Femur (tissue), 1 donor: ENCODE measurements at places on chromosomes 3 and 15.
A peak's percentile ranks its signal among the peaks of the same experiment; 100 is the strongest.

- no peak for DNase-seq
Measured at GRCh38 chr15:59222906-59223550, 16.4 kb downstream of the LDHAL6B start.

- peak; percentile 10 for DNase-seq
Measured at GRCh38 chr3:126111126-126111551, 27.2 kb upstream of the SLC41A3 start.

DNA sequence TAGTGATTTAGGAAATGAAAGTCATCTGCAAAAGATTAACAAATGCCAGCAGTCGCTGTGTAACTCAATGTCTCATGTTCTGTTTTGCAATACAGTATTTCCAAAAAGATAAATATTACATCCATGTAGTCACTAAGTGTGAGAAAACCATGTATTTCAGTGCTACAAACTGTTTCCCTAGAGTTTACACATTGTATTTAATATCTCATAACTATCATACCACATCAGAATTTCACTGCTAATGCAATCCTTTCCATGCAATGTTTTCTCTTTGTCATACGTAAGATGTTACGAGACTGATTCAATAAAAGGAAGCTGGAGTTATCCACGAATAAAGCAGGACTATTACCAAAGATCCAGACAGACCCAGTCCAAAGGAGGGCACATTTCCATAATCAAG is 269.4 kb downstream of the GBE1 start:
- DNase-seq, result no peak

DNA sequence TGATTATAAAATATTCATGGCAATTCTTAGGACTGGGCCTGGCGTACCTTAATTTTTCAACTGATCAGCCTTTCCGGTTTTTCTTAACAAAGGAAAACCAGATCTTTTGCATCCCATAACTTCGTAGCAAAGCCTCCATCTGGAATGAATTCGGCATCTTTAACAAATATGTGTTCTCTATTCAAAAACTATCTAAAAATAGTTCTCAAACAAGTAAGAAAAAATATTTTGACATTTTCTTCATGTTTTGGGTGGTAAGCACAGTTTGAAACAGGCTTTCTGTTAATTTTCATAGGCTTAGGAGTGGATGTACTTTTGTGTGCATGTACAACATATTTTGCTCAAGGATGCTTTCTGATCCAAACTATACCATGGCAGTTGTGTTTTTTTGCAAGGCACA is 55.1 kb downstream of the RBMS3 start:
- DNase-seq, result no peak

- DNase-seq, result peak; percentile 64
Measured at GRCh38 chr3:171860830-171861535, 17.8 kb downstream of the TMEM212 start.

DNA sequence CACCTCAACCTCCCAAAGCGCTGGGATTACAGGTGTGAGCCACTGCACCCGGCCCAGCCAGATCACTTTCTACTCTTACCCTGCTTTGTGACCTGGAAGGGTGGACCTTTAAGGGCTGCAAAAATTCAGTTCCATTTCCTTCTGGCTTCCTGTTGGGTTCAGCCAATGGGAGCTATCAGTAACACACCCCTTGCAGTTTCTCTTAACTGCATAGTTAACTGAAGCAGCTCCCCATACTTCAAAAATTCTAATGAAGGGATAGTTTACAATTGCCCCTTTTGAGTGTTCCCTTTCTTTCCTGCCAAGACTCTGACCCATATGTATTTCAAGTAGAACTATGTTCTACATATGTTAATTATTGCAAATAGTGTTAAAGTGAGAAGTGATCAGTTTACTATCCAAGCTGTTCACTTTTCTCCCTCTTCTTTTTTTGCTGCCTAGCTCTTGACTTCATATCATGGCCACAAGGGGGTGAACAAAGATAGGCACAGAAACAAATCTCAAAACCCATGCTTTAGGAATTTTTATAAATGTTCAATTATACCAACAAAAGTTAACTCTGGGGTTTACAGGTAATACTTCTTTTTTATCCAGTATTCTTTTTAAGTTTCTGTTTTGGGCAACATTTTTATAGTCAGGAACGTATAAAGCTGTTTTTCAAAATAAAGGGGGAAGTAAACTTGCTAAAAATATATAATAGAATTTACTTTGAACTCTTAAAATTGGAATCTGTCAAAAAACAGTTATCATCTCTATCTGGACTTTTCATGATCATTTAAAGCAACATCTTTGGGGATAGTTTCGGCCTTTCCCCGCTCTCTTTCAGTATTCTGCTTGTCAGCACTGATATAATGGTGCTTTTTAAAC is 8.1 kb downstream of the PGBD4 start:
- DNase-seq, result no peak

DNA sequence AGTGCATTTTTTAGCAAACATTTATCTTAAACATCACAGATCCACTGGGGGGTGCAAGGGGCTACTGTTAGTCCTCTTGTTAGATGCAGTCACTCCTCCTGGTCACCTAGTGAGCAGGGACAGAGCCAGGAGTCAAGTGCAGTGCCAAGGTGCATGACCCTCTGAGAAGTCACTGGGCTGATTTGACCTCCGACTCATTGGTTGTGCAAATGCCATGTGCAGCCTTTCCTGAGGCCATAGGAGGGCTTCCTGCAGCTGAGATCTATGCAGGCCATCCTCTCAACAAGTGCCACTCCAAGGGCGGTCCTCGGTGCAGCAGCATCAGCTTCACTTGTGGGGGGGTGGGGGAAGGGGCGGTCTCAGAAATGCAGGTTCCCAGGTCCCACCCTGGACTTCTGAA is 60.2 kb downstream of the GPD1L start:
- no peak for DNase-seq

- DNase-seq, result no peak
Measured at GRCh38 chr3:192940129-192940528, 22.5 kb upstream of the MB21D2 start.

DNA sequence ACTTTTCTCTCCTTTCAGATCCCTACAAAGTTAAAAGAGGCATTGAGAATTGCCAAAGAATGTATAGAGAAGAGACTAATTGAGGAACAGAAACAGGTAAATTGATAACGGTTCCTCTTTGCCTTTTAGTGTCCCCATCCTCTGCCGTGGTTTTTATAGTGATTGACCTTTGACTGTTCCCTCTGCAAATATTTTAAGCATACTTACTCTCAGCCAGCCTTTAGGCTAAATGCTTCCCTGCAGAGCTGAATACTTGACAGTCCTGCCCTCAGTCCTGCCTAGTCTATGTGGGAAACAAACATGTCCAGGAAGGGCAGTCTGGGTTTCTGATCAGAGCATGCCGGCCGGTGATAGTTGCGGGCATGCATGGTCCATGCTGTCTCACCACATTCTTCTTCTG is 24.7 kb downstream of the PDHB start:
- no peak for DNase-seq

- DNase-seq, result peak; percentile 8
Measured at GRCh38 chr15:80431635-80432344, 27.6 kb downstream of the ARNT2 start.

GRCh38 chr3:89702404-89702803 is 595.0 kb downstream of the EPHA3 start:
- DNase-seq, result no peak

- peak; percentile 27 for DNase-seq
Measured at GRCh38 chr3:189363590-189364255, 192.0 kb downstream of the TPRG1 start.

DNA sequence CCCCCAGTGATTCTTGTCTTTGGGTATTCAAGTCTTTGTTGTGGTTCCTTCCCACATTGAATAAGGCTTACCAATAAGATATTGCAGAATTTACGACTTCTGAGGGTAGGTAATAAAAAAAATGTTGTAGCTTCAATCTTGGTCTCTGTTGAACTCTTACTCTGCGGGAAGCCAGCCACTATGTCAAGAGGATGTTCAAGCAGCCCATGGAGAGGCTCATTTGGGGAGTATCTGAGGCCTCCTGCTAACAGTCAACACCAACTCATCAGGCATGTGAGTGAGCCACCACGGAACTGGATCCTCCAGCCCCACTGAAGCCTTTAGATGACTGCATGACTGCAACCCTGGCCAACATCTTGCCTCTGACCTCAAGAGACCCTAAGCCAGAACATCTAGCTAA is 3.2 kb upstream of the TBC1D23 start:
- DNase-seq, result no peak

DNA sequence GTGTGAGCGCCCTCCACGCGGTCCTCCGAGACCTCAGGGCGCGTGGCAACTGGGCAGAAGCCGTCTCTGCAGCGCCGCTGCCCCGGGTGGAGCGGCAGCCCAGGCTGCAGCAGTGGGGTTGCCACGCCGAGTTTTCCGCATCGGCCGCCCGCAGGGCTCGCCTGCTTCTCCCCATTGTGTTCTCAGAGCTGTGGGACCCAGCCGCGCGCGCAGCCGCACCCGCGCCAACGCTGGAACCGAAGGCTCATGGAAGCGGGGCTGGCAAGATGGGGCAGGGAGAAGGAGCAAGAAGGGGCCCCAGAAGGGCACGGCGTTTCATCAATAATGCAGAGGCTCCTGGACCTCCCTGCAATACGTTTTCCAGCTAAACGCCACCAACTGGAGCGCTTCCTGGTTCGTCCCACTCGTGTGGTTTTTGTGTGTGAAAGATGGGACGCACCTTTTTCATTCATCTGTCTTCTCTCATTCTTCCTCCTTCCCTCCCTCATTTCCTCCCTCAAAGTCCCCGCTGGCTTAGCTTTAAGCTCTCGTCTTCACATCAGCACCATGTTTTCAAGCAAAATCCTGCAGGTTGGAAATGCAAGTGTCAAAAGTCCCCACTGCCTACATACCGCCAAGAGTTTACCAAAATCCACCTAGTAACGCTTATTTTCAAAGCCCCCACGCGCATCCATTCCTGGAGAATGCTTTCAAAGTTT is 1.2 kb downstream of the ROBO1 start:
- DNase-seq, result no peak

DNA sequence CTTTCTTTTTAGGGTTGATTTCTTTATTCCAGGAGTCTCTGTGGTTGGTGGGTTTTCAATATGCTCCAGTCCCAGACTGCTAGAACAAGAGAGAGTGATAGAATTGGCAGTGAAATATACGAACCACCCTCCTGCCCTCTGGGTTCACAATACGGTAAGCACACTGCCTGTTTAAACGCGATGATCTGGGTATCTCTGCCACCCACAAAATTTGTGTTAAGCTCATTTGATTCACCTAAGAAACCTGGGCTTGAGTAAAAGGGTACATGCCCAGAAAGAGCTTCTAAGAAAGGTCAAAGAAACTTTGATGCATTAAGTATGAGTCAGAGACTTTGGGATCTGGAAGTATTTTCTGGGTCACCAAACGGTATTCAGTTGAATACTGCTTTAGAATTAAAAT is 29.8 kb downstream of the OXNAD1 start:
- DNase-seq, result no peak

- DNase-seq, result no peak
Measured at GRCh38 chr15:65059369-65059750, 8.4 kb downstream of the RASL12 start.

GRCh38 chr3:113698956-113699355 is 2.5 kb upstream of the USF3 start:
- DNase-seq, result peak; percentile 23

DNA sequence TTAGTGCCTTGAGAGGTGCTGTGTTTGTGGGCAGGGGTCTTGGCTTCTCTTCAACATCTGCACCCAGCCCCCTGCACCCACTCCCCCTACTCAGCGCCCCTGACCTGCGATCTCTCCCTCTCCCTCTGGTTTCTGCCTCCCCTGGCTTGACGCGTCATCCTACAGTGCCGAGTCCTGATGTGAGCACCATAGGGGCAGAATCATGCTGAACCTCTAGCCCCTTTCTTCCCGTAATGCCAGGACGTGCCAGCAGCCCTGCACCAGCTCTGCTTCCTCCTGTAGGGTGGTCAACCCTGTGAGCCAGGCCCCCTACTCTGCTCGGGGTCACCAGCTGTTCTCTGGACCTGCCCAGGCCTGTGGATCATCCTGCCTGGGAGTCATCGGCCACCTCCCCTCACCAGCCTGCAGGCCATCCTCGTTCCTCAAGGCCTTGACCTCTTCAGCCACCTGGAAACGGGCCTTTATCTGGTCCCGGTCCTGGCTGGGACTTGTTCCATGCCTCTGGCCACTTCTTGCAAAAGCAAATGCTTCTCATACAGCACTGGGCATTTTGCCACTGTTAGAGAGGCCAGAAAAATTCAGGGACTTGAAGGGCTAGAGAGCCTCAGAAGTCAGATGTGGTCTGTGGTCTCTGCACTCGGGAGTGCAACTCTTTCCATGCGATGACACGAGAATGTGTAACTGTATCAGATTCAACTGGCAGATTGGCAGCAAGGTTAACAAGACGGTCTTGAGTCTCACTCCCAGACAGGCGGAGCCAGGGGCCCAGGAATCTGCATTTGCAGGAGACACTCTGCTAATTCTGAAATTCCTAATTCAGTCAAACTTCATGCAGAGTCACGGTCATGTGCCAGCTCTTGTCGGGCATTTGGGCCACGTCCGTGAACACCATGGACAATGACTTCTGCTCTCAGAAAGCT is 16.7 kb upstream of the KLF15 start:
- DNase-seq, result peak; percentile 59

DNA sequence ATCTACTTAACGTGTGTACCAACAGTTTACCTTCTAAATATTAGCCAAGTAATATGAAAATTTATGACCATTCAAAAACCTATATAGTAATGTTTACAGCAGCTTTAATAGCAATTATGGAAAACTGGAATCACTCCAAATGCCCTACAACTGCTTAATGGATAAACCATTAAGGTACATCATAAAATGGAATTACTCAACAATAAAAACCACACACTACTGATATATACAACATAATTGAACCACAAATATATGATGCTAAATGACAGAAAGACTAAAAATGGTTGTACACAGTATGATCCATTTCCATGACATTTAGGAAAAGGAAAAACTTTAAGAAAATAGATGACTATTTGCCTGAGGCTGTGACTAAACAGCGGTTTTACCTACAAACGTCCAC is 467.1 kb upstream of the EPHA6 start:
- no peak for DNase-seq

DNA sequence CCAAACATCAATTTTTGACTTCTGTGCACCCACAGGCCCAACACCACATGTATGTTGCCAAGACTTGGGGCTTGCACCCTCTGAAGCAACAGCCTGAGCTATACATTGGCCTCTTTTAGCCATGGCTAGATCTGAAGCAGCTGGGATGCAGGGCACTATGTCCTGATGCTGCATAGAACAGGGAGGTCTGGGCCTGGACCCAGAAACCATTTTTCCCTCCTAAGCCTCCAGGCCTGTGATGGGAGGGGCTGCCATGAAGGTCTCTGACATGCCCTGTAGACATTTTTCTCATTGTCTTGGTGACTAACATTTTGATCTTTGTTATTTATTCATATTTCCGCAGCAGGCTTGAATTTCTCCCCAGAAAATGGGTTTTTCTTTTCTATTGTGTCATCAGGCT is 330.0 kb downstream of the PYDC2 start:
- no peak for DNase-seq

DNA sequence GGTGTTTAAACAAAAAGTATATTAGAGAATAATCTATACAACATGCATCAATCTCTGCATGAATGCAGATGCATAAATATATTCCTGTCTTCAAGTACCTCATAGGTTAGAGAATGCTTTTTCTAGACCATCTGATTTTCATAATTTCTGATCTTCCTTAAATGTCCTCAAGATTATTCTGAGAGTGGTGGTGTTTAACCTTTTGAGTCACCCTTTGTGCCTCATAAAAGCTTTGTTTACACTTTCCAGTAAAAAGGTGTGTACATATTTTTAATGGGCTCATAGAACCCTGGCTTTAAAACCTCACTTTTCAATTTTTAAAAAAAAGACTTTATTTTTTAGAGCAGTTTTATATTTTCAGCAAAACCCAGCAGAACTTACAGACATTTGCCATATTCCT is 41.0 kb upstream of the ABHD10 start:
- no peak for DNase-seq
